ENCODE measurements at places on chromosomes 1 and 21.
A peak's percentile ranks its signal among the peaks of the same experiment; 100 is the strongest.

DNA sequence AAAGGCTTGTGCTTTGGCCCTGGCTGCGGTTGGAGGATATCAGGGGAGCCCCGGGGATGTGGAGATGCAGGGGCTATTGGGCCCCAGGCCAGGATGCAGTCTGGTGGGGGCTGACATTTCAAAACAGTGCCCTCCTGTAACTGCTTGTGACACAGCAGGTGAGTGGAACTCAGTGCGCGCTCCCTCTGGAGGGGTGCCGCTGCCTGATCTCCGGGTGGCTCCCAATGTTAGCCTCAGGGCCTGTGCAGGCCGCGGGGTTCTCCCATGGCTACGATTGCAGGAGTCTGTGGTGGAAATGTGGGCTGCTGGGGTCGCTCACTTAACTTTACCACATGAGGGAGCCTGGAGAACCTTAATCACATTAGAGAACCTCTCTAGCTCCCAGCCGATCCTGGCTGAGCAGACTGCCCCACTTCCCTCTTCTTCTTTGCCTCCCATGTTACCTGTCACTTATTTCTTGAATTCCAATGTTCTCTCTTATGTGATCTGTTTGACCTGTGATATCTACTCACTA is 163.2 kb downstream of the FMN2 start:
- DNase-seq = no peak

DNA sequence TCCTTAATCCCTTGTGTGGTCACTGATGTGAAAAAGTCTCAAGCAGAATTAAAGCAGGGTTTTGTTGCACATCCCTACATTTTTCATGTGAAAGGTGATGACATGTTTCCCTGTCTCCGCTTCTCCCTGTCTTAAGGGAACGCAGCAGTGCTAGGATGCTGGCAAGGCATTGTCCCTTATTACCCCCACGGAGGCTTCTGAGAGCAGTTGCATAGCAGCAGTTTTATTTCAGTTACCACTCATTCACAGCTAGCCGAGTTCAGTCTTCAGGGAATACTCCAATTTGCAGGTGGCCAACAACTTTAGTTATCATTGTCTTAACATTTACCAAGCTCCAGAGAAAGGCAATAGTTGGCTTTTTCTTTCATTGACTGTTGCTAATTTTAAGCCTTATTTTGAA is 89.1 kb downstream of the CLEC20A start:
- DNase-seq = no peak

GRCh38 chr21:39153373-39153772 is 29.9 kb downstream of the PSMG1 start:
- no peak for DNase-seq

GRCh38 chr1:235710687-235711086 is 61.1 kb upstream of the GNG4 start:
- DNase-seq = no peak

DNA sequence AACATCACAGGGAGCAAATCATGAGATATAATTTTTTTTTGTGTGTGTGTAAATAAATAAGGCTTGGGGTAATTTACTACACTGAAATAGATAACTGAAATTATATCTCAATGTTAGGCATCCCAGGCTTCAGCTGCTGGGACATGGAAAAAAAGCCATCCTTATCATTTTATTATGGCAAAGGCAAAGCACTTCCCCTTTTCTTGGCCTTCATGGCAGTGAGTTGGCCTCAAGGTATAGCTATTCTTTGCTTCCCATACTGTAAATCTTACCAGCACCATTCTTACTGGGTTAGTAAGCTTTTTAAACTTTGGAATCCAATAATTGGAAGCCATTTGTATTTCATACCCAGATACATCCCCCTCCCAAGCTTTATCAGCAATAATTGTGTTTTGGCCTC is 29.0 kb downstream of the RBM11 start:
- no peak for DNase-seq

DNA sequence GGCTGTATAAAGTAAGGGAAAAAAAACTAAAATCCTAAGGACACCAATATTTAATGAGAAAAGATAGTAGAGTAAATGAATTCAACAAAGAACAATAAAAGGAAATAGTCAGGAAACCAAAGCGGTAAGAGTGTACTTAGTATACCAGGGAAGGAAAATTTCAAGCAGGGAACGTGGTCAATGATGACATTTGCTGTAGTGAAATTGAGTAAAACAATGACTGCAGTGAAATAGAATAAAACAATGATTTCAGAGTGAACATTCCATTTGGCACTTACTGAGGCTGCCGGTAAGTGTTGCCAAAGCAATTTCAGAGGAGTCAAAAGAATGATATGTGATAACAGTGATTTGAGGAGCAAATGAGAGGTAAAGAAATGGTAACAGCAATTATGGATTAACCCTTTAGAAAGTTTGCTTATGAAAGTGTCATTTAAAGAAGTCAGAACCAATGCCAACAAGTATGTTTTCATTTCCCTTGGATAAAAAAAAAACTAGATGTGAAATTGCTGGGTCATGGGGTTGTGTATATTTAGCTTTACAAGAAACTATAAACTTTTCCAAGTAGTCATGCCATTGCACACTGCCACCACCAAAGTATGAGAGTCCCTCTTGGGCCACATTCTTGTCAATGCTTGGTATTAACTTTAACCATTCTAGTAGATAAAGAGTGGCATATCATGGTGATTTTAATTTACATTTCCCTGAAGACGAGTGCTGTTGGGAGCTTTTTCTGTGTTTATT is 50.5 kb downstream of the VCAM1 start:
- DNase-seq = no peak

DNA sequence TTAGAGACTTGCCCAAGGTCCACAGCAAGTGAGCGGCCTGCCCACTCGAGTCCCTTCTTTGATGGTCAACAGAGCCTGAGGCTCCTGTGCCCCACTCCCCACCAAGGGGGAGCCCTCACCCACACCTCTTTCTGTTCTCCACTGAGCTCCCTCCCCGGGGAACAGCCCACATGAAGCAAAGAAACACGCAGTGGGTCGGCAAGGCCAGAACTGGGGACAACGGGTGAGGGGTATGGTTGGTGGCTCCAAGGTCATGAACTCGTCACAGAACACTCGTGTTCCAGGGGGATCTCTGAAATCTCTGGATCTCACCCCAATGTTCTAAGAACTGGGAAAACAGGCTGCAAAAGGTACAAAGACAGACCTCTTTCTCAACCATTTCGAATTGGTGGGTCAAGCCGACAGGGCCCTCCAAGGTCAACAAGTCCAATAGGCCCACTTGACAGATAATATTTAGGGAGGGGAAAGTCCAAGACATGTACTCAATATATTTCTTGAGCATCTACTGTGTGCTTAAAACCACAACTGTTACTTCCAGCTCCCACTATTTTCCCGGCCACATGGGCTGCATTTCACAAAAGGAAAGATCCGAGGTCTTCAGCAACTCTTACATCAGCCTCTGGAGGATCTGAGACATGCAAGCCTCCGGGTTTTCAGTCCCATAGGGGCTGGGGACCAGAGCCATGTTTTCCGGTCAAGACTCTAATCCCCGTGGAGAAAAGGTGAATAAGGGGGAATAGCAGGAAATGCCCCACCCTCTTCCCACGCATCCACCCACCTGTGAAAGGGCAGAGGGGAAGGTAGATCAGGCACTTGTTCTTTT is 1.1 kb upstream of the RAP1GAP start:
- DNase-seq = no peak

GRCh38 chr1:909861-910310 is 13.8 kb upstream of the SAMD11 start:
- no peak for DNase-seq

DNA sequence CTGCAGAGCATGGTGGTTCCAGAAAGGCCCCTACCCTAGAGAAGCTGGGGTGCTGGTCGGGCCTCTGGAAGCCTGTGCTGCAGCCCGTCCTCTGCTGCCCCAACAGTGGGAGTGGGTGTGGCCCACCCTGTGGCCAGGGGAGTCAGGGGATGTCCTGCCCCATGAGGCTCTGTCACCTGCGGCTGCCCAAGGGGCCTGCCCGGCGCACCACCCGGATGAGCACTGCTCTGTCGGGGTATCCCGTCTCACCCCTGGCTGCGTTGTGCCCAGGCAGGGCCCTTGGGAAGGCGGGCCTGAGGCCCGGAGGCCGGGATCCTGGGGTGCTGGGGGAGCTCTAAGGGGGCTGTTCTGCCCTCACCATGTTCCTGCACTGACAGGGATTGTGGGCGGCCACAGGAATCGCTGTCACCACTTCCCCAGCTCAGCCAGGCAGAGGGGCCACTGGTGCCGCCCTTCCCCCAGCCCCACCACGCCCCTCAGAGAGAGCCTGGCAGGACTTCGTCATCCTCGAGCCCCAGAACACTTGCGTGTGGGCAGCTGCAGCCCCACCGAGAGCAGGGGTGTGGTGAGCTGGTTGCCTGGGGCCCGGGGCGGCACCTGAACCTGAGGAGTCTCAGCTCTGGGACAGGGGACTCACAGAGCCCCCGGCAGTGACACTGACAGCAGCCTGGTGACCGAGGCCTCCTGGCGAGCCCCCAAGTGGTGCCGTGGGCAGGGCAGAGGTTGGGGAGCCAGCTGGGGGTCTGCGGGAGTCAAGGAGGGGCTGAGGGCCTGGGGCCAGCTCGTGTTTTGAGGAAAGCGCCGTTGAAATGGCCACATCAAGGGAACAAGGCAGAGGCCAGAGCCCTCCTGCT is 20.2 kb downstream of the PANK4 start:
- DNase-seq = no peak

- no peak for DNase-seq
Observed at GRCh38 chr21:39673736-39674135, 61.0 kb downstream of the B3GALT5 start.

- DNase-seq = no peak
Observed at GRCh38 chr1:2483970-2484369, 7.9 kb downstream of the PLCH2 start.

- DNase-seq = no peak
Observed at GRCh38 chr21:24823247-24823646, 784.0 kb downstream of the MRPL39 start.

DNA sequence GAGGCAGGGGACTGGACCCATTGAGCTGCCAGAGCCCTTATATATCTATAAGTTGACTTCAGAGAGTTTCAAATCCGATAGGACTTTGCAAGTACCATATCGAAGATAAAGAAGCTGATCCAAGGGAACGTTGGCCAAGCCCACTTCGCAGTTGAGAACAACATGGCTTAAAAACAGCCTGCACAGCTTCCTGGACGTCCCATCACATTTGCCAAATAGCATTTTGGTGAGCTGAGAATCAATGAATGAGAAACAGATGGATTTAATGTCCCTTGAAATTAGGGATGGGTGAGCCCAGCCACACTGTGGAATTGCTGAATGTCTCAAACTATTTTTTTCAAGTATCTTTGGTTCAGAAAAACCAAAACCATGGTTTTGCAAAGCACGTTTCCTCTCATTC is 64.8 kb downstream of the KCNJ15 start:
- no peak for DNase-seq

DNA sequence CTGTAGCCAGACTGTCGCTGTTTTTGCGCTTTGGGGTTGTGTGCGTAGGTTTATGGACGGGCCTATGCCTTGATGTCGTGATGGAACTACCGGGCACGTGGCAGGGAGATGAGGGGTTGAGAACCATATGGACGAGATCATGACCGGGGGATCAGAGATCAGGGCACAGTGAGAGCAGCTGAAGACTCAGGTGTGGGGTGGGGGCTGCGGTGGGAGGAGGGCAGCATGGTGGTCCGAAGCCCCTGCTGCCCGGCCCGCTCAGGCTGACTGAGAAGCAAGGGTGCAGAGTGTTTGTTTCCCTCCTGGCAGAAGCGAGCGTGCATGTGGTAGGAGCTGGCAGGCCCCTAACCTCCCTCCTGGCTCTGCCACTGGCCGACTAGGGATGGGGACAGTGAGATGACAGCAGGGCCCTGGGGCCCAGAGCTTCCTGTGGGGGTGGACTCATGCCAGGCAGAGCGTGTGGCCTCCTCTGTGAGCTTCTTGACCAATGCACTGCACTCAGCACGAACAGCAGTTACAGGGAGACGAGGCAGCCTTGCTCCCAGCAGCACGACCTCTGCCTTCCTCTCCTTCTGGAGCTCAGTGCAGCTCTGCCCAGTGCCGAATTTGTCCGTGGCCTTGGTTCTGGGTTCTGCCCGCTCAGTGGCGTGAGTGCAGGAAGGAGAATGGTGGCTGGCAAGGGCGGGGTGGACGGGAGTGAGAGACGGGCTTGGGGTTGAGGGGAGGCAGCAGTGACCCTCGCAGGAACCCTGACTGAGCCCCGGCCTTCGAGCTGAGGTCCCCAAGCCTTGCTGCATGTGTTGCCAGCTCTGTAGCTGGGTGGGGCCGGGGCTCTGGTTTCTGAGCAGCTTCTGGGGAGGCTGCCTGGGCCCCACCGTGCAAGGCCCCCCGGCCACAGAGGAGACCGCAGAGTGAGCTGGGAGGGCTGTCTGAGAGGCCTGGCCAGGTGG is 22.2 kb upstream of the LRRC3 start:
- DNase-seq = no peak

DNA sequence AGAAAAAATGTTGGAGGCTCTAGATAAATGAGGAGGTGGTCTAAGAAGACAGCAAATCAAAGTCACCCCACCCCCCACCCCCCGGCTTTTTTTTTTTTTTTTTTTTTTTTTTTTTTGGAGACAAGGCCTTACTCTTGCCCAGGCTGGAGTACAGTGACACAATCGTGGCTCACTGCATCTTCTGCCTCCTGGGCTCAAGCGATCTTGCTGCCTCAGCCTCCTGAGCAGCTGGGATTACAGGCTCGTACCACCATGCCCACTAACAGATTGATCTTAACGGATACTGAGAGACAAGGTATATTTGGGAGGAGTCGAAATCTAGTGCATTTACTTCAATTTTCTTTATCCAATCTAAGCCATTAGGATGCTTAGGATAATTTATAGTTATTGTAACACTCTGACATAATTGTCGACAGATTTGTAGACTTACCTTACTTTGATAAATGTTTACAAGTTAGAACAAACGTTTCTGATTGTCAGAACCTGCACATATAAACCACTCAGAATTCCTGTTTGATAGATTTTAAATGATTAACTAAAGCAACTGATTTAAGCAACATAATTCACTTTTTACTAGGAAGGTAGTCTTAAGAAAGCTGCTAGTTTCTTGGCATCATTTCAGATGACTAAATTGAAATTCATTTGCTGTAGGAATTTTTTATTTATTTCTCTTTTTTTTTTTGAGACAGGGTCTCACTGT is 33.7 kb upstream of the NBL1 start:
- DNase-seq = no peak

DNA sequence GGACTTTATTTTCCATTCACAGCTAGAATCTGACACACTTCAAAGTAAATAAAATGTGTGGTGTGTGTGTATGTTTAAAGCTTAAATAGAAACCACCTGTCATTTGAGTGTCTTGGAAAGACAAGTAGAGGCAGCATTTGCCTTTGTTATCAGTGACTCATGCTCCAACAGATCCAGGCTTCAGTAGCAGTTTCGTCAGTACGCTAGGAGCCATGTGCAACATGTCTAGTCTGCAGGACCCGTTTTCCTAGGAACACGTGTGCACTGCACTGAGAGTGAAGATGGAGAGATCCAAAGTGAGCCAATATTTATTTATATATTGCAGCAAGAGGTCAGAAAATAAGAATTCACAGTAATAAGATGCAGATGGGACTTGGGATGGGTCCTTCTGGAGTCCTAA is 41.8 kb downstream of the SGIP1 start:
- no peak for DNase-seq

GRCh38 chr21:14889080-14889810 is 175.6 kb downstream of the NRIP1 start:
- no peak for DNase-seq

GRCh38 chr21:43938751-43939442 is 73.2 kb upstream of the TRAPPC10 start:
- peak; percentile 89 for DNase-seq

- peak; percentile 82 for DNase-seq
Observed at GRCh38 chr1:165592945-165593823, 37.9 kb upstream of the MGST3 start.

- no peak for DNase-seq
Observed at GRCh38 chr1:84010136-84010535, 11.2 kb upstream of the TTLL7 start.

Measured in CD4-positive, alpha-beta T cell treated with Interleukin-12 subunit alpha and Interleukin-12 subunit beta, for 1 hour (primary cell).